ENCODE measurements at places on chromosomes 3 and 15.

- no peak for DNase-seq
Measured at GRCh38 chr3:107685383-107685782, 162.6 kb downstream of the BBX start.

- no peak for DNase-seq
Measured at GRCh38 chr15:59701880-59702279, 12.8 kb upstream of the BNIP2 start.

DNA sequence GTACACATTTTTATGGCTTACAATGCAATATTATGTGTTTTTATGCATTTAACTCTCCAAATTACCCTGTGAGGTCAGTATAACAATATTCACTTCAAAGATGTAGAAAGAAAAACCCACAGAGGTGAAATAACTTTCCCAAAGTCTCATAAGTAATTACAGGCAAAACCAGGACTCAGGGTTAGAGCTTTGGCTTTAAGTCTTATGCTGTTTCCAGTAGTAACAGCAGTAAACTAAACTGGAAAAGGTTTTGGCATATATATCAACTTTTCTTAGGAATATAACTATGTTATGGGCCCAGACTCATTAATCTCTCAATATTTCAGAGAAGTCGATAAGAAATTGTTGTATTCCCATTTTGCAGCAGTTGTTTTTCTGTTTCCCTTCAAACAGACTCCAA, 206.3 kb upstream of the KCNMB2 start:
- no peak for DNase-seq

DNA sequence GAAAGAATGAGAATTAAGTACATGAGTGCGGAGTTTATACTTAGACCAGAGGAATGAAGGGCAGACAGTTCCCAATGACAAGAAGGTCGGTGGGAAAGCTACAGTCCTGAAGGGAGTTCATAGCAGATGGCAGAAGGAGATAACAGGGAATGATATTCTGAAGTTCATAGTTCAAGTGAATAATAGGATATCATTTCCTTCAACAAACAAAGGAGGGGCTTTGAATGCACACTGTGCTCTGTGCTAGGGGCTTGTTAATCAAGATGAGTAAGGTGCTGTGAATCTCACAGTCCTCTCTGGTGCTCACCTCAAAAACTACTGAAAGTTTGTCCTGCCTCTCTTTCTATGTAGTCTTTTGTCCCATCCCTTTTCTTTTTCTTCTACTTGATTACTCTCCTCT, 41.9 kb downstream of the SIDT1 start:
- DNase-seq = no peak

DNA sequence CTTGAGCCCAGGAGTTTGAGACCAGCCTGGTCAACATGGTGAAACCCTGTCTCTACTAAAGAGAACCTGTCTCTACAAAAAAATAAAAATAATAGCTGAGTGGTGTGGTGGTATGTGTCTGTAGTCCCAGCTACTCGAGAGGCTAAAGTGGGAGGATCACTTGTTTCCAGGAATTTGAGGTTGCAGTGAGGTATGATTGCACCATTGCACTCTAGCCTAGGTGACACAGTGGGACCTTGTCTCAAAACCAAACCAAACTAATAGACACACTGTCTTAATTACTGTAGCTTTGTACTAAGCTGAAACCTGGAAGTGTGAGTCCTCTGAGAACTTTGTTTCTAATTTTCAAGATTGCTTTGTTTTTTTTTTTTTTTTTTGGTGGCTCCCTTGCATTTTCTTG, 30.4 kb downstream of the MGA start:
- DNase-seq = no peak

DNA sequence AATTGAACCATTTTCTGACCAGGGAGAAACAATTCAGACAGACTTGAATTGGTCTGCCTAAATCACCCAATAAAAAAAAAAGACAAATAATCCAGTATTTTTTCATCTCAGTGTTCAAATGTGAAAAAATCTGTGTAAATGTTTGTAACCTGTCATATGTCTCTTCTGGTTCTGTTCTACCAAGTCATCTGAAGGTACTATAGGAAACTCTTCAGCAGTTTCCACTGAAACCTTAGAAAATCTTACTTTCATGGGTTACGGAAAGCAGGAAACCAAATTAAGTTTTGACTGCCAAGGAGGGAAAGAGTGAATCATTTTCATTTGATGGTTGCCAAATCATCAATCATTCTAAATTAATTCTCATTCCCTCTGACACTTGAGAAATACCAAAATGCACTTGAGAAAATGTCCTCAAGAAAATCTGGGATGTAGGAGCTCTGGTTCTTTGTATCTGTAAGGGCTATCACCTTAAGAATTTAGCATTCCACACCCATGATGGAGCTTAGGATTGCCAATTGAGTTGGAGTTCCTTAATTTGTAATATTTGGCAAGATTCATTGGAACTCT, 278.2 kb upstream of the KCNH8 start:
- no peak for DNase-seq
